ENCODE measurements at places on chromosomes 16 and 17. TPM values are rescaled to one million over a fixed set of nuclear protein-coding genes. Genes with fewer than 3 reads are reported as not detected.

GRCh38 chr17:2707721-2708584 is 3.6 kb downstream of the CLUH start:
- DNase-seq, result no peak

Gene CIBAR2
- not detected for total RNA-seq

- DNase-seq, result no peak
Measured at GRCh38 chr17:57672971-57673370, 72.1 kb downstream of the CCDC182 start.

Gene TM4SF5
- not detected for total RNA-seq

Gene MED31
- total RNA-seq, result 18.4 TPM

DNA sequence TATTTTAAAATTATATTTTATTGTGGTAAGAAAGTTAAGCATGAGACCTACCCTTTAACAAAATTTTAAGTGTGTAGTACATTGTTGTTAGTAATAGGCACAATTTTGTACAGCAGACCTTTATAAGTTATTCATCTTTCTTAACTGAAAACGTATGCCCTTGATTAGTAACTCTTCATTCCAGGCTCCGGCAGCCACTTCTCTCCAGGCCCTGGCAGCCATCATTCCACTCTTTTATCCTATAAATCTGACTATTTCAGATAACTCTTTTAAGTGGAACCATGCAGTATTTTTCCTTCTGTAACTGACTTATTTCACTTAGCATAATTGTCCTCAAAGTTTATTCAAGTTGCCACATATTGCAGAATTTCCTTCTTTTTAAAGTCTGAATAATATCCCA is 348.2 kb downstream of the CDH11 start:
- no peak for DNase-seq

Gene NPW
- total RNA-seq, result 1.1 TPM

DNA sequence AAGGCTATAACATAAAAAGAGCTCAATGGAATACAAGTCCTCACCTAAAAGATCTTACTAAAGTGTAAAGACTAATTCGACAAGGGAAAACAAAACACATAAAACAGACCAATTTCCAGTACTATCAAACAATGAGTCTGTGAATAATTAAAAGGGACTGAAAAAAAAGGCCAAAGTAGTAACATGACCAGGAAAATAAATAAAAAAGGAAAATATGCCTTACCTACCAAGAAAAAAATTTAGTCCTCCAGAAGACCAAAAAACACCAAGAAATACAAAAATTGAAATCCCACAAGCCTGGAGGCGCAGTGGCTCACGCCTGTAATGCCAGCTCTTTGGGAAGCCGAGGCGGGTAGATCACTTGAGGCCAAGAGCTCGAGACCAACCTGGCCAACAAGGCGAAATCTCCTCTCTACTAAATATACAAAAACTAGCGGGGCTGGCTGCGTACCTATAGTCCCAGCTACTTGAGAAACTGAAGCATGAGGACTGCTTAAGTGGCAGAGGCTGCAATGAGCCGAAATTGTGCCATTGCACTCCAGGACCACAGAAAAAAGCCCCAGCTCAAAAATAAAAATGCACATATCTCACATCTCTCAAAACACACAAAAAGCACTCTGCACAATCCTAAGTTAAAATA is 60.8 kb downstream of the TEX14 start:
- DNase-seq, result peak; percentile 97

Gene KRT33B
- 0.60 TPM for total RNA-seq

Gene EVPLL
- not detected for total RNA-seq

DNA sequence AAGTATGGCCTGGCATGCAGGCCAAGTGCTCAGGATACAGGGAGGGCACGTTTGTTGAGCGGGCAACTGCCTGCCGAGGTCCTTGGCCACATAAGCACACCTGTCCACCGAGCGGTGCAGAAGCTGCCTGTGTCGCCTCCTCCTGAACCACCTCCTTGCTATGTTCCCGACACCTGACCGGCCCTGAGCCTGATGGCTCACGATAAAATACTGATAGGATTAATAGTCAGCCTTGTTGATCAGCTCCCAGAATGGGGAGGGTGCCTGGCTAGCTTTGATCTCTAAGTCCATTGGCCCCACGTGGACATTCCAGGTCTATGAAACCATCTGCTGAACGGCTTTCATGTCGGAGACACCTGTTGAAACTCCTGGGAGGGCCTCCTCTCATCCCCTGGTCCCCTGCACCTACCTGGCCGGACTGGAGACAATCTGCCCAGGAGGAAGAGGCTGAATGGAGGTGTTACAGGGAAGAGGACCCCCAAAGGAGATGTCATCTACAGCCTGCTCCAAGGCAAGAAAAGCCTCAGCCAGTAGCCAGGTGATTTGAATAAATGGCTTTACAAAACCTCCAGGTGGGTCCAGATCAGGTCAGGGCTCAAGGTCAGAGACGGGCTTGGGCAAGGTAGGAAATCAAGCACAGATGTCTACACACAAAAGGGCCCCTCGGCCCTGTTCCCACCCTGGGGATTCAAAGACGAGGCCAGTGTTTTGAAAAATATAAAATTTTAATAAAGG is 33.4 kb downstream of the AXIN2 start:
- DNase-seq, result no peak

Gene FBXW10
- not detected for total RNA-seq
